ENCODE measurements at places on chromosomes 2 and 18.

DNA sequence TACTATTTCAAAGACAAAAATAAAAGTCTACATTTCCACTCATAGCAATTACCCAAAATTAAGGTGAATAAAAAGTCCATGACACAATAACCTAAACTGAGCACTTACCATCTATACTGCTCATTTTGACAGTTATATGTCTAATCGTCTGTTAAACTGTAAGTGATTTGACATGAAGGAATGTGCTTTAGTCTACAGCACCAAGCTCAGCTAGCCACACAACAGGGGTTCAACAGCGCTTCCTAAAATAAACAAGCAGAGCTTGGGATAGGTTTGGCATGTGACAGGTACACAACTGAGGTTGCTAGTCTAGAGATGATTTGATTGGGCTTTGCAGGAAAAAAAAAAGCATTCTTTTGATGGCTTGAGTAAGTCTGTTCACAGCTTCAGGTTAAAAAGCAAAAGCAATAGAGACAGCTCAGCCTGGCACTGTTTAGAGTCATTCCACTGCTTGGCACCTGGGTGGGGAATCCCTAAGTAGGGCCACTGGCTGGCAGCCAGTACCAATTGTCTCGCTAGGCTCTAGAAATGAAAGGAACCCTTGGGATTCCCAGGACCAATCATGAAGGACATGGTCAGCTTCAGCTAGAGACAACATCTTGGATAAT lies 78.6 kb downstream of the BARD1 start:
- no peak for DNase-seq

DNA sequence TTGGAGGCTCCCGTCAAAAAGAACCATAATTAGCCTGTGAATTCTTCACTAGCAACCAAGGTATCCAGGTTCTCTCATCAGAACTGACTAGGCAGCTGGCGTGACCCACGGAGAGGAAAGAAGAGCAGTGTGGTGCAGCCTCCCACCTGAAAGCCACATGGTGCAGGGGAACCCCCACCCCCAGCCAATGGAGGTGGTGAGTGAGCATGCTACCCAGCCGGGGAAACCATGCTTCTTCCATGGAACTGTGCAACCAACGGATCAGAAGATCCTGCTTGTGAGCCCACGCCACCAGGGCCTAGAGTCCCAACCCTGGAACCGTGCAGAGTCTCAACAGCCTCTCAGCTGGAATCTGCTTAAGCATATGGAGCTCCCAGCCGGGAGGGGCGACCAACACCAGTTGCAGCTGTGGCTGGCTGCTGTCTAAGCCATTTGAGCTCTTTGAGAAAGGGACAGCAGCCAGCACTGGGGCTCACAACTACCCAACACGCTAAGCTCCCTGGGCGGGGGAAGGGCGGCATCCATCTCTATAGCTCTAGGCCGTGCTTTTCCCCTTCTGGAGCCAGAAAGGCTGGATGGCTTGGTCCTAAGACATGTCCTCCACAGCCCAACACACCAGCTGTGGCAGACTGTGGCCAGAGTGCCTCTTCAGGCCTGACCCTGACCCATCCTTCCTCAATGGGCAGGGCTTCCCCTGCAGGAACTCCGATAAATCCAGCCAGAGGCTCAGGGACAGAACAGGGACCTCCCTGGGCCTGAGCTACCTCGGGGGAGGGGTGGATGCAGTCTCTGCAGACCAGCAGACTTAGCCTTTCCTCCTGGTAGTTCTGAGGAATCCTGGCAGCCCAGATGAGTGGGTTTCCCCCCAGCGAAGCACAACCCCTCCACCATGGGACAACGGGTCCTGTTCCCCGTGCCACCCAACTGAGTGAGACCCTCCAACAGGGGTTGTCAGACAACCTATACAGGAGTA lies 151.4 kb upstream of the NXPH2 start:
- no peak for DNase-seq

- no peak for DNase-seq
These were observed 1.0 kb upstream of the STRN start for GRCh38 chr2:36967236-36967876.

GRCh38 chr2:71482055-71482454 lies 28.7 kb downstream of the DYSF start:
- DNase-seq = no peak

DNA sequence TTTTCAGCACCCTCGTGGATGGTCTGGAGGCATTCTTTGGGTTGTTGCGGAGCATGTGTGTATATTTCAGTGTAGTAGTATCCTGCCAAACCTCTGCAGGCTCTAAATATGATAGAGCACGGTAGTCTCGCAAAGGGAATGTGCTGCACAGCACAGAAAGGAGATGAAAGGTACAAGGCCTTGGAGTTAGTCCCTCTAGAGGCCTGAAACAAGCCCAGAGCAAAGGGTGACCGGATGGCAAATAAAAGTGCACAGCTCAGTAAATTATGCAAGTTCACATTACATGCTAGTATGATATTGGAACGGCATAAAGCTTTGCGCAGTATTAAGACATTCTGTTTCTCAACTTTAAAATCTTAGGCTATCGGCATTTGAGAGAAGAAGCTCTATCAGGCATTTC lies 294.5 kb upstream of the REV1 start:
- DNase-seq = no peak

DNA sequence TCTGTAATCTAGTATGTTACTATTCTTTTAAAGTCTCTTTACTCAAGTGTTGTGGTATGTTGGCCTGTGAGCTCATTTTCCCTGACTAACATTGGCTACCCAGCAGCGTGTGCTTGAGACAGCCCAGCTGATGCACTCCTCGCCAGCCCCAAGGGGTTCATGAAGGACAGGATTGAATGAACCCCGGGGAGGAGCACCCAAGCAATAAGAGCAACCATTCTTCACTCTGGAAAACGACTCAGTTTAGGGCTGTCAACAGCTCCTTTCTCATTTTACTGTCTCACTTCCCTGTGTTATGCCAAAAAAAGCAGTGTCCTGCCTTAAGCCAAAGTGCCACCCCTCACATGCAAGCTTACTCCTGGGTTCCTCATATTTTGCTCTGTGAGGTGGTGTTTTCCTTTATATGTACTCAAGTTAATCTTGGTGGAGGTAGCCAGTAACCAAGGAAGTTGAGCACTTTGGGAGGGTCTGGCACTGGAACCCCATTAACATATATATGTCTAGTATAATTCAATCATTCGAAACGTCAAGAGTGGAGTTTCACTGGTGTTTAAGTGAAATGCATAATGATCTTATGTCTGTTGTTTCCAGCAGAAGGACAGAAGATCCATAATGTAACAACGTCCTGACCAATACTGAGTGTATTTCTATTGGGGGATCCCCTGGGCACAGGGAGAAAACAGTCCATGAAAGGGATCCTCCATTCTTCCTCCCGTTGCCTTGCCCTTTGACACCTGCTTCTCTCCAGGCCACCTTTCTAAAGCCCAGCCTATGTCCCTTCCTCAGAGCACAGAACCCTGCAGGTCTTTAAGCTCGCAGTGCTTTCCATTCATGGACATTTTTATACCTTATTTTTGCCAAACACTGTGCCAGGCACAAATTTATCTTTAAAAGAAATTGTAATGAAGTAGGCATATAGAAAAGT lies 43.2 kb downstream of the ATIC start:
- no peak for DNase-seq

All from stimulated activated CD4-positive, alpha-beta T cell treated with anti-CD3 and anti-CD28 coated beads, Interleukin-15, amount 100 ng/mL, for 1 hour (primary cell).